Cortex of kidney (tissue), 1 donor: ENCODE measurements at places on chromosomes 6 and 20.

DNA sequence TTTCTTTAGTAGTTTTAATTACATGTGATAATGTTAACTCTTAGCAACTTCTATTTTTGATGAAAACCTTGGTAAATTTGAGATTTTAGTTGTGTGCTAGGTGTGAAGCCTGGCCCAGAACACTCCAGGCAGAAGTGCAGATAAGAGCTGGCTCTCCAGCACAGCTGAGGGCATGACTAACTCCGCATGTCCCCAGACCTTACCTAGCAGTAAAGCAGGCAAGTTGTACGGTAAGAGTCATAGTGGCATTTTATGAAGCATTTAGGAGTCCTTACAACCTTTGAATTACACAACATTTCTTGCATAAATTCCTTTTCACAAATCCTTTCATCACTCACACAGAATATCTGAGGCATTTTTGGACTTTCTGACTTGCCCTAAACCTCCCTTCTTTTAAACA is 67.2 kb downstream of the OPRM1 start:
- no peak for DNase-seq

DNA sequence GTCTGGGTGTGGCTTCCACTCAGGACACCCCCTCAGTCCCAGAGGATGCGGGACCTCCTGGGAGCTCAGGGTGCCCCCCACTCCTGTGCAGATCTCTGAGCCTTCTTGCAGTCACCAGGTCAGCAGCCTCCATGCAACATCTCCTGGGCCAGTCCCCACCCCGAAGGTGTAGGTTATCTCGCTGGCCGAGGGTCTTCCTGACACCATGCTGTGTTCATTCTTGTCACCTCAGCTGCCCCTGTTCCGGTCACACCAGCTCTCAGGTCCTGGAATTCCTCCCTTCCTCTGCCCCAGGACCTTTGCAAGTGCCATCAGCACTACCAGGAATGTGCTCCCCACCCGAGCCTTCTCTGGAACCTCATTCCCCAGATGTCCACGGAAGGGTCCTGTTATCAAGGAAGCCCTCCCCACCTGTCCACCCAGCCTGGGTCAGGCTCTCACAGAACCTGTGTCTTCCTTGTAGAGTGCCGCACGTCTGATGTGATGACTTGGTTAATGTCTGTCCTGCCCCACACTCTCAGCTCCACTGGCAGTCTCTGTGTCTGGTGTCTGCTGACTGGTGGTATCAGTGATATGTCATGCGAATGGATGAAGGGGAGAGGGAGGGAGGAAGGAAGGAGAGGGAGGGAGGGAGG is 329.6 kb downstream of the TAF4 start:
- DNase-seq, result no peak

GRCh38 chr6:55405474-55406235 is 78.4 kb downstream of the GFRAL start:
- DNase-seq, result no peak

GRCh38 chr6:113862112-113862511 is 5.0 kb downstream of the MARCKS start:
- no peak for DNase-seq
